DND-41 (cell line): ENCODE measurements at places on chromosomes 4 and X.

GRCh38 chrX:101595739-101596419 lies 21.9 kb downstream of the ARMCX6 start:
- no peaks in the 10 kb centered on the region for H3K36me3 ChIP-seq
- peak; percentile 10 for DNase-seq
- no peak overlapping the region for H3K27ac ChIP-seq
- H3K4me1 ChIP-seq, result no peaks in the 10 kb centered on the region
- H3K4me3 ChIP-seq, result no peak overlapping the region
- H3K27me3 ChIP-seq, result no peaks in the 10 kb centered on the region

DNA sequence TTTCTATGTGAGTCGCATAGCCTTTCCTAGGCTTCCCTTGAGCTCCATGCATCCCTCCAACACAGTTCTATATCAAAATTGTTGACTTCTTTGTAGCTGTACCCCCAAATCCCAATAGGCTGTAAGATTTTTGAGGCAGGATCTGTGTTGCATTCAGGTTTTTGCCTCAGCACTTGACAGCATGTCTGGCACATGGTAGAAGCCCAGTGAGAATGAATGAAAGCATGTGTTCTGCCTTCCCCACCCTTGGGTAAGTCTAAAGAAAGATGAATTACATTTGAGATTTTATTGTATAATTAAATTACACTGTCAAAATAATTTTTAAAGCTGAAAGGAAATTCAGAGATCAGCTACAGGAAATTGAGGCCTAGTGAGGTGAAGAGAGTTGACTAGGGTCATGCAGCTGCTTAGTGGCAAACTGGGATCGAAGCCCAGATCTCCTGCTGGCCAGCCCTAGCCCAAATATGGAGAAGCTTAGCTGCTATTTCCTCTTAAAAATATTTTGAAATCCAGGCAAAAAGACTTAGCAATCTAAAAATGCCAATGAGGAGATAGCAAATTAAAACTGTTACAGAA lies 122.5 kb downstream of the SPATA18 start:
- no peaks in the 10 kb centered on the region for H3K36me3 ChIP-seq
- no peaks in the 10 kb centered on the region for H3K27me3 ChIP-seq
- no peak for DNase-seq
- no peak overlapping the region for H3K4me3 ChIP-seq

DNA sequence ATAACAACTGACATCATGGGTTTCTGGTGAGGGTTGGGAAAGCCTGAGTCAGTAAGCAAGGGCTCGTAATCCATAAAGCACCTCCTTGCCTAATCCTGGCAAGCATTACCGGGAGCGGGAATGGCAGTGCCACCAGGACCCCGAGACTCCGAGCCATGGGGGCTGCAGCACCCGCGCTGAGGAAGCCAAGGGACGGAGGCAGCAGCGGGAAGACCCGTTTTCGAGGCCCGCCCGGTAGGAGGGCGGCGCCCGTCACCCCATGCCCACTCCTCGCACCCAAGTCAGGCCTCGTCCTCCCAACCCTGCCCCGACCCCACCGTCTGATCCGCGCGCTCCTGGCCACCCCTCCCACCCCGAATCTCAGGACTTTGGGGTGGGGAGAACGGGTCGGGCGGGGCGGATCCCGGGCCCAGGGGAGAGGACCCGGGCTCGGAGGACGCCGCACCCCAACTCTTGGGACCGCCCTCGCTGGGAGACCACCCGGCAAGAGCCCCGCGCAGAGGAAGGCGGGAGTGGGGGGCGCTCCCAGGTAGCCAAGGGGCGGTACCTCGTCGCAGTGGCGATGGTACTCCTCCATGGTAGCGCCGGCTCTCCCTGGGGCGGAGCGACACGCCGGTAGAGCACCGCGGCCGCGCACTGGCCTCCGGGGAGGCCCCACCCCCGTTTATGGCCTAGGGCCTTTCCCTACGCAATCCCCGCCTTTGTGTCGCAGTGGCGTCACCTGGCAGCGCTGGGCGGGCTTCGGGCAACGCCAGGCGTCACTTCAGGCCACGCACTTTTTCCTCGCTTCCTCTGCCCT lies at the start of gene DYNLT3:
Gene DYNLT3, minus strand, starts transcription at position 638 of the 799 bp plus-strand sequence. Its CDS starts 61 bp downstream, at position 577.
- H3K27ac ChIP-seq, result peak within 1 kb of the TSS; percentile 72
- H3K4me1 ChIP-seq, result peaks cover 27% of the 10 kb centered on the region
- H3K27me3 ChIP-seq, result no peaks in the 10 kb centered on the region
- H3K4me3 ChIP-seq, result peak within 1 kb of the TSS; percentile 30; the same call in 1 of the 2 replicates

GRCh38 chr4:2071912-2072867 lies 13.1 kb downstream of the NAT8L start:
- H3K36me3 ChIP-seq, result no peaks in the 10 kb centered on the region
- no peak overlapping the region for H3K4me3 ChIP-seq
- no peaks in the 10 kb centered on the region for H3K4me1 ChIP-seq
- H3K27me3 ChIP-seq, result no peaks in the 10 kb centered on the region
- H3K27ac ChIP-seq, result no peak overlapping the region
- no peak for DNase-seq

- no peaks in the 10 kb centered on the region for H3K27me3 ChIP-seq
- no peaks in the 10 kb centered on the region for H3K4me1 ChIP-seq
- H3K27ac ChIP-seq, result no peak overlapping the region
- H3K36me3 ChIP-seq, result no peaks in the 10 kb centered on the region
- H3K4me3 ChIP-seq, result no peak overlapping the region
Measured at GRCh38 chr4:182513587-182514291, 270.5 kb downstream of the TENM3 start.
